Activated T-cell treated with anti-CD3 and anti-CD28 coated beads, Interleukin-2, amount 50 U/mL, for 72 hours (primary cell): ENCODE measurements at places on chromosomes 4 and X.

- DNase-seq = no peak
Measured at GRCh38 chr4:71593311-71593710, 190.6 kb downstream of the GC start.

GRCh38 chr4:69936566-69936965, 5.7 kb downstream of the CSN1S1 start:
- DNase-seq = no peak

- DNase-seq = peak; percentile 65
Measured at GRCh38 chr4:138919094-138919936, 96.3 kb upstream of the NOCT start.

- DNase-seq = no peak
Measured at GRCh38 chr4:122803788-122804208, 22.8 kb upstream of the FGF2 start.

GRCh38 chr4:35038845-35039244, 1205.5 kb downstream of the ARAP2 start:
- DNase-seq = no peak

GRCh38 chr4:183059797-183060196, 39.3 kb upstream of the WWC2 start:
- no peak for DNase-seq

- peak; percentile 33 for DNase-seq
Measured at GRCh38 chrX:102154900-102155805, 624 bp downstream of the BEX5 start.

- no peak for DNase-seq
Measured at GRCh38 chr4:16278178-16278577, 51.9 kb upstream of the TAPT1 start.

GRCh38 chr4:23324021-23324690, 565.7 kb downstream of the PPARGC1A start:
- DNase-seq = no peak

GRCh38 chr4:153110739-153111138, 93.5 kb upstream of the TRIM2 start:
- DNase-seq = no peak

DNA sequence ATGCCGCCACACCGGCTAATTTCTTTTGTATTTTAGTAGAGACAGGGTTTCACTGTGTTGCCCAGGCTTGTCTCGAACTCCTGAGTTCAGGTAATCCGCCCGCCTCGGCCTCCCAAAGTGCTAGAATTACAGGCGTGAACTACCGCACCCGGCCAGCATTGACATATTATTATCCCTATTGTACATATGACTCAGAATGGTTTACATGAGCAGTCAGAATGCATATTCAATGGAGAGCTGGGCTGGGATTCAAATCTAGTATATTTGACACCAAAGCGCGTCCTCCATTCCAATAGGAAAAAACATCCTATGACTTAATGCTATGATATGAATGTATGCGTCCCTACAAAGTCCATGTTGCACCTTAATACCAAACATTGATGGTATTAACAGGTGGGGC, 281.4 kb downstream of the CAMK2D start:
- DNase-seq = no peak

DNA sequence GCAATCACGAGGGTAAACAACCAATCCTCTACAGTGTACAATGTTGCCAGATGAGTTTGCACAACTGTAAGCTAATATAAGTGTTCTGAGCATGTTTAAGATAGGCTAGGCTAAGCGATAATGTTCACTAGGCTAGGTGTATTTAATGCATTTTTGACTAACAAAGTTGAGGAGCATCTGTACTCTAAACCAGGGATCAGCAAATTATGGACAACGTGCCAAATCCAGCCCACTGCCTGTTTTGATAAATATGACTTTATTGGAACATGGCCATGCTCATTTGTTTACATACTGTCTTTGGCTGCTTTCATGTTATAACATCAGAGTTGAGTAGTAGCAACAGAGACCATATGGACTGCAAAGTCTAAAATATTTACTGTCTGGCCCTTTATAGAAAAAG, 46.3 kb upstream of the ARHGEF6 start:
- no peak for DNase-seq

GRCh38 chr4:26104056-26104685, 190.2 kb downstream of the SMIM20 start:
- DNase-seq = no peak

DNA sequence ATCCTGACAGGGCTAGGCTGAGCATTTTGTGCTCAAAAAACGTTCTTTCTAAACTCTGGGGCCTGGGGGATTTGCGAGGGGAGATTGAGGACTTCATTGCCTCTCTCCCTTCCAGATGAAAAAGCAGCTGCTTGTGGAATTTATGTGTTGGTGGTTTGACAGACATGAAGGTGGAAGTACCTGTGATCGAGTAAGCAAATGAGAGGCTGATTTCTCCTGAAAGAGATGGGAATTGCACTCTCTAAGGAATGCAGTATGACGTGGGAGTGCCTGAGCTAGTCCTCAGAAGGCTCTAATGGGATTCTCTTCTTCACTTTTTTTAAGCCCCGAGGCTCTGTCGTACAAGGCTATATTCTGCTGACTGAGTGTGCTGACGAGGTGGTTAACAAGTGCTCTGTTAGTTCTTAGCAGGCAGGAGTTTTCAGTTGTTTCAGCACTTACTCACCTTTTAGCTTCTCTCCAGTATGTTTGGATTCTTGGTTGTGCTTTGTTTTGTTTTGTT, 426.8 kb upstream of the CNKSR2 start:
- DNase-seq = no peak

DNA sequence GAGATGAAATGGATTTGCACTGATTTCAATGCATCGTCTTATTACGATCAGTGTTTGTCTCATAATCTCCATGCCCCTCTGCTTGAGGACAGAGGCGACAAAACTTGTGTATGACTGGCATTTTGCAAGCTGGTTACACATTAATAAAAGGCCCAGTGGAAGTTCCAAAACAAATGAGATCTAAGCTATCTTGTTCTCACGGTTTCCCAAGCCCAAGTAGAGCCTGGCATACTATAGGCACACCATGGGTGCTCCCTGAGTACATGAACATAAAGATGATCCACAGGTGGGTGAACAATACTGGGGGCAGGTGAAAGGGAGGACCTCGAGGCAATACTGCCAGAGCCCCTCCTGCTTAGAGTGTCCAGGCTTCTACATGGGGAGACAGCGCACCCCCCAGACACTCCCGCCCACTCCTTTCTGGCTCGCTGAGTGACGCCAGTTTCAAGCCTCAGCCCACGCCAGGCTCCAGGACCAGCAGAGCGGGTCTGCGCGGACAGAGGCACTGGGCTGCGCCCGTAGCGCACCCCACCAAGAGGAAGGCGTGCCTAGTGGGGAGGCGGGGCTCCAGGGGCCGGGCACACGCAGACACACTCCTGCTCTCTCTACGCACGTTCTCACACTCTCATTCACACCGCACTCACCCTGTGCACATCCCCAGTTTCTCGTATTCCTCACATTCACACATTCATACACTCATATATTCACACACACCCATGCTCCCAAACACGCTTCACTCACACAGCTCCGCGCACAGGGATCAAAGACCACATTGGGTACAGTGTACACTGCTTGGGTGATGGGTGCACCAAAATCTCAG, 8.9 kb upstream of the GSX2 start:
- DNase-seq = no peak

DNA sequence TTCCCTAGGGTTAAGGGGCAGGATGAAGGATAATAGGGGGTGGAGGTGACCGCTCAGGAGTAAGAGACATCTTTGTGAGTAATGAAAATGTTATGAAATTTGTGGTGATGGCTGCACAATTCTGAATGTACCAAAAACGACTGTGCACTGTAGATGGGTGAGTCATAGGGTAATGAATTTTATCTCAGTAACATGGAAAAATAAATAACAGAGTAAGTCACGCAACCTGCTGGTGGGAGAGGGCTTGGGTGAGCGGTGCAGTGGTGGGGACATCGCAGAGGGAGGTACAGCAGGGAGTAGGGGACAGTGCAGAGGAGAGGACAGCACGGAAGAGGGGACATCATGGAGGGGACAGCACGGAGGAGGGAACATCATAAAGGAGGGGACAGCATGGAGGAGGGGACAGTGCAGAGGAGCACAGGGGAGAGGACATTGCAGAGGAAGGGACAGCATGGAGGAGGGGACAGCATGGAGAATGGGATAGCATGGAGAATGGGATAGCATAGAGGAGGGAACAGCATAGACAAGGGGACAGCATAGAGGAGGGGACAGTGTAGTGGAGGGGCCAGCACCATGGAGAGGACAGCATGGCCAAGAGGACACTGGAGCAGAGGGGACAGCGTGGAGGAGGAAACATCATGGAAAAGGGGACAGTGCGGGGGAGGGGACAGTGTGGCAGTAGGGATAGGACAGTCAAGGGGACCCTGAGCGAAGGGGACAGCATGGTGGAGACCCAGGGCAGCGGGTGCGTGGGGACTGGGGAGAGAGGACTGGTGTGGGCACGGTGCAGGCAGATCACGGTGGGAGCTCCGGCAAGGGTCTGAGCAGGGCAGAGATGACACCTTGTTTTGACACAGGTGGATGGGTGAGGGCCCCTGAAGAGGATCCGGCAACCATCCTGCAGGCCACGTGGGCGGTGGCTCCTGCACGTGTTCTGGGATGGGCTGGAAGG, 68.5 kb upstream of the MXD4 start:
- DNase-seq = no peak

GRCh38 chr4:13331827-13332226, 152.3 kb downstream of the RAB28 start:
- no peak for DNase-seq
